ENCODE measurements at places on chromosomes 12 and 14. TPM values are rescaled to one million over a fixed set of nuclear protein-coding genes. Genes with fewer than 3 reads are reported as not detected.

DNA sequence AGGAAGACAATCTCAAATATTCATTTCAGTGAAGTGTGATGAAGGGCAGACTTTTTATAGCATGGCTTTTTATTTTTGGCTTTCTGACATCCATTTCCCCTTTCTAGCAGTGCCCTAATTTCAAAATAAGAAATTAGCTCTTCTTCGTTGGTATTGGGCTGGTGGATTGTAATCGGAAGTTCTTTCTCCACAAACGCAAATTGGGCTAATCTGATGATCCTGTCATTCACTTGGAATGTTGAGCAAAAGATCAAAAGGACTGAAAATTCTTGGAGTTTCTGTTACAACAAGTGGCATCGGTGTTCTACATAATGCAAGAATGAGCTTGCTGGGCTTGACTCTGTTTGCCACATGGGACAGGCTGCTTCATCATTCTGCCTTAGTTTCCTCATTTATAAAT lies 1182.8 kb downstream of the FLRT2 start:
- no peaks in the 10 kb centered on the region for H3K27me3 ChIP-seq
- no peak for DNase-seq
- H3K27ac ChIP-seq: no peak overlapping the region
- H3K36me3 ChIP-seq: no peaks in the 10 kb centered on the region
- H3K4me1 ChIP-seq: peaks cover 9% of the 10 kb centered on the region
- H3K4me3 ChIP-seq: no peak overlapping the region

- H3K27me3 ChIP-seq: no peaks in the 10 kb centered on the region
- no peaks in the 10 kb centered on the region for H3K4me1 ChIP-seq
- no peak overlapping the region for H3K4me3 ChIP-seq
- H3K36me3 ChIP-seq: no peaks in the 10 kb centered on the region
- no peak overlapping the region for H3K27ac ChIP-seq
These were observed 499.6 kb downstream of the TMEM121 start for GRCh38 chr14:106026026-106026425.

The TTC9 gene
- 0.17 TPM for total RNA-seq

DNA sequence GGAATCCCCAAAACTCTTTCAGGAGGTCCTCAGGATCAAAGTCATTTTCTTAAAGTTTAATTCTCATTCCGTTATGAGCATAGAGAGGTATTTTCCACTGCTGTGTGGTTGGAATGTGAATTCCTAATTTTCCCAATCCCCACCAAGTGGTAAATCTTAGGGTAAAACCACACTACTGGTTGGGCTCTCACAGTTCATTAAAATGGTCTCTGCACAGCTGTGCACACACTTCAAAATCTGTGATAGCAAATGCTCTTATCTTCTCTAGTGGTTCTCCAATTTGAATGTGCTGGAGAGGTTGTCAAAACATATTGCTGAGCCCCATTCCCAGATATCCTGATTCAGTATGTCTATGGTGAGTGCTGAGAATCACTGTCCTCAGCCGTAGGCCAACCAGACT lies 189.1 kb downstream of the BMP4 start:
- H3K4me3 ChIP-seq: no peak overlapping the region
- H3K36me3 ChIP-seq: no peaks in the 10 kb centered on the region
- no peak for DNase-seq

GRCh38 chr14:68504861-68505260 lies 288.0 kb downstream of the ZFP36L1 start:
- H3K27ac ChIP-seq: no peak overlapping the region
- H3K4me3 ChIP-seq: no peak overlapping the region
- H3K4me1 ChIP-seq: peaks cover 40% of the 10 kb centered on the region
- H3K36me3 ChIP-seq: no peaks in the 10 kb centered on the region
- no peaks in the 10 kb centered on the region for H3K27me3 ChIP-seq

The ATXN7L3B gene
- 23.1 TPM for total RNA-seq

- no peak overlapping the region for H3K4me3 ChIP-seq
- peaks cover 21% of the 10 kb centered on the region for H3K4me1 ChIP-seq
- H3K27me3 ChIP-seq: 0 out of 2 replicates have a peak, but pooled peaks cover 2% of the 10 kb centered on the region
- no peak overlapping the region for H3K27ac ChIP-seq
- H3K36me3 ChIP-seq: peaks cover 5% of the 10 kb centered on the region
These were observed 1096.6 kb downstream of the FLRT2 start for GRCh38 chr14:86626530-86626929.

- H3K4me1 ChIP-seq: peaks cover 66% of the 10 kb centered on the region
- no peaks in the 10 kb centered on the region for H3K27me3 ChIP-seq
- peak; percentile 80 for DNase-seq
- peak overlapping the region; percentile 84 for H3K4me3 ChIP-seq
These were observed 126.1 kb downstream of the PELI2 start for GRCh38 chr14:56244138-56244789.

The C1QL4 gene
- 0.14 TPM for total RNA-seq

The SYNDIG1L gene
- not detected for total RNA-seq

GRCh38 chr12:51898937-51899336 lies 8.4 kb upstream of the ACVRL1 start:
- no peaks in the 10 kb centered on the region for H3K36me3 ChIP-seq
- DNase-seq: peak; percentile 47
- H3K27me3 ChIP-seq: peaks cover 2% of the 10 kb centered on the region
- H3K4me3 ChIP-seq: no peak overlapping the region
- H3K27ac ChIP-seq: peak overlapping the region; percentile 81

The IFNG-AS1 gene
- total RNA-seq: not detected

DNA sequence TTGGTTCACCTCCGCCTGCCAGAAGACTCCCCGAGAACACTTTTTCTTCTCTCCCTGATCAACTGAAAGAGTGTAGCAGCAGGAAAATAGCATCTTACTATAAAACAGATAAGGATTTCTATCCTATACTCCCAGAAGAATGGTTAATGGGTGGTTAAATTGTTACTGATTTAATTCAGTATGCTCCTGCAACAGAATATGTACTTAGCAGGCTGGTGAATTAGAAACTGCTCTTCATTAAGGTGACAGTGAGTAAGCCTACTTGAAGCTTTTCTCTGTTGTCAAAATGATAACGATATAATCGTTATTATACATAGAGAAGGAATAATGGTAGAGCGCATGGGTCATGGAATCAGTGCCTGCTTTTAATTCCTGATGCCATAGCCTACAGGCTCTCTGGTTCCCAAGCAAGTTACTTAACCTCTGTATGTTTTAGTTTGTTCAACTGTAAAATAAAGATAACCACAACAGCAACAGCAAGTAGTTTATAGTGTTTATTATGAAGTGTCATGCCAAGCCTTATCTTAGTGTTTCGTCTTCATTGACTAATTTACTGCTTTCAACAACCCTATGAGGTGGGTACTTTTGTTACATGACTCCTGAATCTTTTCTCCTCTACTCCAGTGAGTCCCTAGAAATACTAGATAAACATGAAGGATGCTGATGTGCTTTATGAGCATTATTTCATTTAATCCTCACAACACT lies 392.6 kb downstream of the CCDC91 start:
- DNase-seq: no peak
- no peaks in the 10 kb centered on the region for H3K36me3 ChIP-seq
- peaks cover 11% of the 10 kb centered on the region for H3K27me3 ChIP-seq
- no peak overlapping the region for H3K4me3 ChIP-seq
- no peak overlapping the region for H3K27ac ChIP-seq
- peaks cover 34% of the 10 kb centered on the region for H3K4me1 ChIP-seq

The ADGRD1 gene
- total RNA-seq: not detected
